ENCODE measurements at places on chromosomes 6 and 20.
A peak's percentile ranks its signal among the peaks of the same experiment; 100 is the strongest.

DNA sequence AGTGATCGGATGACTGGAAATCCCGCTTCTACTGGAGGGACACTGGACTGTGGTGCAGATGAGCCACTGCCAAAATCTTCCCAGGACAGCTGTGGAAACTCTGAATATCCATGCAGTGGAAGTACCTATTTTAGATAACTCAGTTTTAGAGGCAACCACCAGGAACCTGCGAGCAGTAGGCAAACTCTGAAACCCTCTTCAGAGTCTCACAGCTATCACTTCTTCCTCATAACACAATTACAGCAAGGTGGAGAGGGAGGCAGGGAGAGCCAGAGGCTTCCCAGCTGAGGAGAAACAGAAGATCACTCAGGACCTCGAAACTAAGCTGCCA lies 322.8 kb upstream of the NT5E start:
- no peak for DNase-seq

GRCh38 chr6:104684911-104685415 lies 174.8 kb downstream of the HACE1 start:
- no peak for DNase-seq

DNA sequence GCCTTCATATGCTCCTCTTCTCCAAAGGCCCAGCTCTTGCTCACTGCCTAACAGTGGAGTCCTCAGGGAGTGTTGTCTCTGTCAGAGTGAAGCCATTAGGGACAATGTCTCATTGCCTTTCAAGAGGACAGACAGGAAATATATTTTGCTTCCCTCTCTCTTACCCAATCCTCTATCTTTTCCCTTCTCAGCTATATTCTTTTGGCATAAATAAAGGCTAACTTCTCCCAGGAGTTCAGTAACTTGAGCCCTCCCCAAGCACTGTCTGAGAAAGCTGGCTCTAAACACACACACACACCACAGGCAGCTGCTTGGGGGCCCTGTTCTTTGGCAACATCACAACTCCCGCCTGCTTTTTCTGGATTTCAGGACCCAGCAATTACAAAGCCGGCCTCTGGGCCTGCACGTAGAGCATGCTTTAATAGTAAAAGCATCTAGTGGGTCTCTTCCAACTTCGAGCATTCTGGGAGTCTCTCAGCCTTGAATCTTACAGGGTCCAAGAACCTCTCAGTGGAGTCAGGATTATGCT lies 34.7 kb upstream of the LAMA4 start:
- no peak for DNase-seq

- DNase-seq = no peak
These were observed 590 bp downstream of the SLCO4A1 start for GRCh38 chr20:62642666-62643520.

- no peak for DNase-seq
These were observed 2.0 kb downstream of the PRPF6 start for GRCh38 chr20:63982937-63983336.

GRCh38 chr20:11672959-11673358 lies 244.7 kb upstream of the BTBD3 start:
- no peak for DNase-seq

- DNase-seq = no peak
These were observed 14.0 kb upstream of the GMPR start for GRCh38 chr6:16224409-16224808.

- no peak for DNase-seq
These were observed 57.7 kb downstream of the ZDHHC14 start for GRCh38 chr6:157438611-157439111.

- no peak for DNase-seq
These were observed 261.1 kb downstream of the HDGFL1 start for GRCh38 chr6:22830463-22830862.

GRCh38 chr6:170514908-170515307 lies 38.2 kb downstream of the PSMB1 start:
- DNase-seq = no peak

- DNase-seq = no peak
These were observed 348.1 kb upstream of the SOX4 start for GRCh38 chr6:21245488-21245887.

DNA sequence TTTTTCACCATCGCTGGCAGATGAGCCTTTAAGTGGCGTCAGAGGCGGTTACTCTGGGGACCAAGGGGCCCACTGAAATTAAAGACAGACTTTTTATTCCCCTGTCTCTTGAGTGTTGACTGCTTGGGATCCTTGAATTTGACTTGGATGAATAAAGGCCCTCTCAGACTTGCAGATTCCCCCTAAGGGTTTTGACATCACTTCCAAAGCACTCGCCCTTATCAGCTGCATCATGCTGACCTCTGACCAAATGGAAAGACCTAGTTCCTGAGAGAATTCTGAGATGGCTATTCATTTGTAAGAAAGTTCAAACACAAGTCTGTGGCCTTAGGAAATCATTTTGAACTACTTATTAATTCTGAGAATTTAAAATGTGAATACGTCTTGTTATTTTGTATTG lies 13.5 kb upstream of the MOXD1 start:
- no peak for DNase-seq

DNA sequence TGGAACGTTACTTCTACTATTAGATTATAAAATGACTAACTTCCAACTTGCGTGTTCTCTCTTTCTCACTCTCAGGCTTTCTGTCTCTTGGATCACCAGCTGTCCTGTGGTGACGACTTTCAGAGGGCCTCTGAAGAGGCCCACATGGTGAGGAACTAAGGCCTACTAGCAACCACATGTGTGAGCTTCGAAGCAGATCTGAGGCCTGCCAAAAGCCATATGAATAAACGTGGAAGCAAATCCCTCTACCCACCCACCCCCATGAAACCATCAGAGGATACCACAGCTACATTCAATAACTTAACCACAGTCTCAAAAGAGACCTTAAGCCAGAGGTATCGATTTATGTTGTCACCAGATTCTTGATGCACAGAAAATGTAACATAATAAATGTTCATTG lies 13.5 kb upstream of the BMP5 start:
- no peak for DNase-seq

- no peak for DNase-seq
These were observed 34.8 kb upstream of the AFDN start for GRCh38 chr6:167791780-167792478.

GRCh38 chr20:62156592-62157386 lies 13.2 kb downstream of the SS18L1 start:
- peak; percentile 93 for DNase-seq

DNA sequence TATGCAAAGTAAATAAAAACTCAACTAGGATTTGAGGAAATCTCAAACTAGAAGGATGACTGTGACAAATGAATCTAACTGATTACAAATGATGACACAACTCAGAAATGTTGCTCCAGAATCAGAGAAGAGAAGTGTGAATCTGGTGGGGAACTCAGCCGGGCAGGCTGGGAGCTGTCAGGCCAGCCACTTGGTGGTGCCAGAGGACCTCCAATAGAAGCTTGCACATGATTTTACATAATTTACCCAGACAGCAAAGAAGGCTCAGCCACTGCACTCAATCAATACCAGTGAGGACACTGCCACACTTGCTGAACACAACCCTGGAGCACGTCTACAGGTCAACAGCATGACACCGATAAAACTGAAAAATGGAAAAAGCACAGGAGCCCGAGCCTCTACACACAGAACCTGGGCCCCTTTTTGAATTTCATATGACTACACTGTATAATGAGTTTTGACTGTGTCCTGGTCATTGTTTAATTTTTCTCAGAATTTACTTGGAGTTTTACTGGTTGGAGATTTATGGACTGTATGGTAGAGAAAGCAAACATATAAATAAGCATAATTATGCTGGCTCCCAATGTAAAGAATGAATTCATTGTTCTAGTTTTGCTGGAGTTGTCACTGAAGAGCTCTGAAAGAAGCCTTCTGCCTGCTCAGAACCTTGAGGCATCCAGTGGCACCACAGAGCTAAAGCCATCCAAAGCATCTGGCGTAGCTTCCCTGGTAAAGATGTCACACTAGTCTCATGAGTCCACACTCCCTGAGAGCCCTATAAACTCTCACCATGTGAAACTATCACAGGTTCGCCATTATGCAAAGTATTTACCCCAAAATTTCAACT lies 296.5 kb downstream of the THBS2 start:
- no peak for DNase-seq

DNA sequence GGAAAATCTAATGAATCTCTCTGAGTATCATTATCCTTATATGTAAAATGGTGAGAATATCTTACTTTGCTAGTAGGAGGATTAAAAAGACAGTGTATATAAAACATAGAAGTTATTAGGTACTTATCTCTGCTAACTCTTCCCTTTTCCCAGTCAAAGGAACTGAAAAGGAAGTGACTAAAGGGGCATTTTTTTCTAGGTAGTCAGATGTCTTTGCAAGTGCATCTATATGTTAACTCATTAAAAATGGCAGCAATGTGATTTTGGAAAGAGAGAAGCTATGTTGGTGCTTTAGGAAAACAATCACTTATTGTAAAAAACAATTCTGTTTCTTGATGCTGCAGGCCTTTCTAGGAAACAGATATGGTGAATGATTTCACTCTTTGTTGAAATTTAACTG lies 180.9 kb downstream of the SAMD5 start:
- DNase-seq = no peak

- DNase-seq = no peak
These were observed 502.2 kb upstream of the JARID2 start for GRCh38 chr6:14743474-14744211.

- DNase-seq = no peak
These were observed 207.5 kb upstream of the ADGRB3 start for GRCh38 chr6:68427630-68428029.

DNA sequence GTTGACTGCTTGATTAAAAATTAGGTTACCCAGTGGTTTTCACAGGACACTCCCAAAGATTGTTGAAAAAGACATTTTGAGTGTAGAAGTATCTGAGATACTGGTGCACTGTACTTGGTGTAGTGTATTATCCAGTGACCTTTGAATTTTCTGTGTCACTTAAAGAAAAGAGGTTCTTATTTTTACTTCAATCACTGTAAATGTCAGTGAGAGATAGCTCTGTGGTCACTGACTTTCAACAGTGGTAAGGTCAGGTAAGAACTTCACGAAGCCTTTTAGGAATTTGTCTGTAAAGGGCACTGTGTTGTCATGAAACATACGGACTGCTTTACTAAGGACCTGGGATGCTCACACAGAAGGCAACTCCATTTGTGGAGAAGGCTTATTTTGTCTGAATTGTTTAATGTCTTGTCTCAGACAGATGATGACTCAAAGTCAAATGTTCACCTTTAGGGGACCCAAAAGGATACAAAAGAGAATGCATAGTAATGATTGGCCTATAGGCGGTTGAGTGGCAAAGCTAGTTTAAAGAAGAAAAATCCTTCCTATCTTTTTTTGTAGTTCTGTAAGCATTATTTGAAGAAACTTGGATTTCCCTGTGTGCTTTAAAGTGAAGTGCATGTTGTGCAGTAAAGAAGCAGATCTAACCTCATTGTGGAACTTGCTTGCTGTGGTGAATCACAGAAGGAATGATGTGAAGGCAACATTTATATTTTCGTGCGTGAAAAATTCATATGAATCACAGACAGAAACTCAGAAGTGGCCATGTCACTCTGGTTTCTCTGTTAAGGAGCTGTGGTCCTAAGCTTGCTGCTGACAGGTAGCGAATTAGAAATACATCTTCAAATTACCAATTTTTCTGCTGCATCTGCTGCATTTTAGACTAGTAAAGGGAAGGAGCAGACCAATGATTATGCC lies 47.3 kb downstream of the ZFAND3 start:
- no peak for DNase-seq

- no peak for DNase-seq
These were observed 2.2 kb upstream of the STXBP5 start for GRCh38 chr6:147201885-147202515.

GRCh38 chr6:12148841-12149240 lies 136.7 kb downstream of the HIVEP1 start:
- no peak for DNase-seq

DNA sequence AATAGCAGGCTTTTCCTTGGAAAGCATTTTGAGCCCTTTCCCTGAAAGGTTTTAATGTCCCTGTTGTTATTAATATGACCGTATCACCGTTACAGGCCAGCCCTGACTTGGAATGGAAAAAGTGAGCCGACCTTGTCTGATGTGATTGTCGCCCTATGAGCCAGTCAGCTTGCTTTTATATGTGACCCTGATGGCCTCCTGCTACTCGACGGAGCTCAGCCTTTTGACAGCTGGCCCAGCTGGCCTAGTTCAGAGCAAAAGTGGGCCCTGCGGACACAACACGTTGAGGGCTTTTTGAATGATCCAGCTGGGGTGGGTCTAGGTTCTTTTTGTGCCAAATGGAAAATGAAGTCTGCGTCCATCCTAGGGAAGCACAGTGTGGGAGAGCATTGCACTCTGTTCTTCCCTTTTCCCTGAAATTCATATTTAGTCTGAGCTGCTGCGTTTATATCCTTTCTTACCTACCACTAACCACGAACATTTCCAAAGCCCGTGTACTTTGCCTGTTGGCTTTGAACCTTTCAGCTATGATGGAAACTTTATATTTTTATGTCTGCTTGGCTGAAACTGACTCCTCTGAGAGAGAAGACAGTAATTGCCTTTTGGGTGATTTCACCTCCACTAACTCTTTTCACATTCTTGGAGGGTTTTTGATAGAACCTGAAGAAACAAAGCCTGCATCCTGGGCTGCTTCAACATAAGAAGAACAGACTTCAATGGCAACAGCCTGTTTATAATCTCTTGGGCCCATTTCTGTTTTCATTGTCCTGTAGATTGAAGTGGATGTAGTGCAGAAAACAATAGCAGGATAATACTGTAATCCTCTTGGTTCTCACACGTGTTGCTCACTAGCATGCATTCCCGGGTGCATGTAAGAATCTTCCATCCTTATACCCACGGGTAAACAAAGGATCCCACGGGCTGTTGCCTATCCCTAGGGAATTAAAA lies 121.8 kb upstream of the HDGFL1 start:
- DNase-seq = no peak

GRCh38 chr6:47278545-47278944 lies 31.2 kb downstream of the TNFRSF21 start:
- DNase-seq = no peak

DNA sequence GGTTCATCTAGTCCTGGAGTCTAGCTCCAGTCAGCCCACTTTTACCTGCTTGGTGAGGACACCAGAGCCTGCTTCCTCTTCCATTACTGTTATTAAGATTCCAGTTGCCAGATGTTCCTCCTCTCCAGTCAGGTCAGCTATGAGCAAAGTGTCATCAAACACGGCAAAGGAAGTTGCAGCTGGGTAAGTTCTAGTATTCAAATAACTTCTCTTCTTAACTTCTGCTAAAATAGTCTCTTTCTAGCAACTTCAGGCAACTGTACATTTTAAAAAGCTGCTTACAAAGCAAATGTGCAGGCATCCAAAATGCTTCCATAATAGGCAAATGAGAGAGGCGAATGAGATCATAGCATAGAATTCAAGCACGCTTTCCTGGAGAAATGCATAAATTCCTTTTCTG lies 18.4 kb upstream of the MRPS18A start:
- no peak for DNase-seq

DNA sequence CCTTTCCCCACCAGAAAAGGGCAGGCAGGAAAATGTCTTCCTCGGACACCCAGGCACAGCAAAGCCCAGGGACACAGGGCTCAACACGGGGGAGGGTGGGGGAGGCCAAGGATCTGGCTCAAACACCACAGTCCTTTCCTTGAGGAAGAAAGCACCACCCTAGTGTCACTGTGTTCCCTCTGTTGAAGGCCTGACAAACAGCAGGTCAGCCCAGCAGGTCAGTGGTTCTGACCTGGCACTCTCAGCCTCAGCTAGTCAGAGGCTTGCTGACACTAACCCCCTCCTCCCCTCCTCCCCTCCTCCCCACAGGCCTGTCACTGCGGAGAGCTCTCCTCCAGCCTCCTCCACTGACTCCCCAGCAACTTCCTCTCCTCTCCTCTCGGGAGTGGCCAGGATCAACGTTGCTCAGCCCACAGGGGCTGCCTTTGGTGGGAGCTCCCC lies 239.6 kb downstream of the LRFN2 start:
- no peak for DNase-seq

Data from chondrocyte (in vitro differentiated cells).